ENCODE measurements at places on chromosomes 3 and 15.
A peak's percentile ranks its signal among the peaks of the same experiment; 100 is the strongest.

DNA sequence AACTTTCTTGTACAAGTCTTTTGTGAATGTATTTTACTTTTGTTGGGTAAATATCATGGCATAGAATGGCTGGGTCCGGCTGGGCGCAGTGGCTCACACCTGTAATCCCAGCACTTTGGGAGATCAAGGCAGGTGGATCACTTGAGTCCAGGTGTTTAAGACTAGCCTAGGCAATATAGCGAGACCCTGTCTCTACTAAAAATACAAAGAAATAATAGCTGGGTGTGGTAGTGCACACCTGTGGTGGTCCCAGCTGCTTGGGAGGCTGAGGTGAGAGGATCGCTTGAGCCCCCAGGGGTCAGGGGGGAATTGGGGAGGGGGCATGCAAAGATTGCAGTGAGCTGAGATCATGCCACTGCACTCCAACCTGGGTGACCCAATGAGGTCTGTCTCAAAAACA lies 52.9 kb downstream of the ANP32A start:
- H3K27me3 ChIP-seq, result peaks cover 21% of the 10 kb centered on the region
- DNase-seq, result no peak
- H3K27ac ChIP-seq, result no peak overlapping the region
- no peaks in the 10 kb centered on the region for H3K36me3 ChIP-seq
- H3K4me3 ChIP-seq, result no peak overlapping the region

GRCh38 chr3:176759815-176760506 lies 437.3 kb downstream of the TBL1XR1 start:
- H3K27me3 ChIP-seq, result no peaks in the 10 kb centered on the region
- no peak overlapping the region for H3K4me3 ChIP-seq
- H3K36me3 ChIP-seq, result no peaks in the 10 kb centered on the region
- DNase-seq, result no peak
- no peak overlapping the region for H3K27ac ChIP-seq

DNA sequence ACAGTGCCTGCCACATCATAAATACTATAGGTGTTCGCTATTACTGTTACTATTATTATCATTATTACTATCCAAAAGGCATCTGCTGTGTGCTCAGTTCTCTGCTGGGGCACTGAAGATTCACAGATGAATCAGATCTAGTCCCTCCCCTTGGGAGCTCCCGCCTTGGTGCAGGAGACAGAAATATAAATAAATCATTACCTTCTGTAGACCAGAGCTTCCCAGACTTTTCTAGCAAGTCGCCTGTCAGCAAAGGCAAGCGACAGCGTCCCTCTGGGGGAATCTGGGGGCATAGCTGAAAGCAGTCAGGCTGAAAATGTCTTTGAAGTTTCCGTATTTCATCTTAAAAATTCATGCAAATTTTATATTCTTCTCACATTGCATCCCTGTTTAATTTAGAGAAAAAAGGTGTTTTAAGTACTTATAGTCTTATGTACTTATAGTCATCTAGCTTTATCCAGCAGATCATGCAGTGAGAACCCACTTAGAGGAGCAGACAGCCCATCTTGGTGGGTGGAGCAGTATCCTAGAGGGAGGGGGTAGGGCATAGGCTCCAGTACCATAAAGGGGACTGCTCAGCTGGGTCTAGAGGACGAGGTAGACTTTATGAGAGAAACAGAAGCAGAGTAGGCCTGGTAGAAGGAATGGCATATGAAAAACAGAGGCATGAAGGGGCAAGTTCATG lies 10.4 kb upstream of the BRPF1 start:
- peaks cover 9% of the 10 kb centered on the region for H3K27me3 ChIP-seq
- no peak for DNase-seq
- H3K4me1 ChIP-seq, result no peaks in the 10 kb centered on the region

GRCh38 chr3:46409739-46410489 lies 2.9 kb downstream of the CCRL2 start:
- peak; percentile 42 for DNase-seq
- peaks cover 27% of the 10 kb centered on the region for H3K36me3 ChIP-seq
- H3K27ac ChIP-seq, result peak overlapping the region; percentile 69

DNA sequence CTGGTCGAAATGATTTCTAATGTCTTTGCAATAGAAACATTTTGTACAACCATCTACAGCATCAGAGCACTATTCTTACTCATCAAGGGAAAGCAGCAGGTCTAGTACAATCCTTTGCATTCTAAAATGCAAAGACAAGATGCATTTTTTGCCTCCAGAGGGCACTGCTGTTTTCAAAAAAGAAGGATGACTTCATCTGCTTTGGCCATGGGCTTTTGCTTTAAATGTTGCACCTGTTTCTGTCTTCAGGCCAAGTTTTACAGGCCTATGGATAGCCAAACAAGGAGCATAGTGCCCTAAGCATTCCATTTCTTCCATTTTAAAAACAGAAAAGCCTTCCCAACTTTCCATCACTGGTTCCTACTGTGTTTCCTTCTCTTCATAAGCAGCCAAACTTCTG lies 3.4 kb downstream of the PARP9 start:
- H3K4me3 ChIP-seq, result peak overlapping the region; percentile 49
- peak overlapping the region; percentile 77 for H3K27ac ChIP-seq
- peaks cover 37% of the 10 kb centered on the region for H3K4me1 ChIP-seq
- DNase-seq, result peak; percentile 80
- no peaks in the 10 kb centered on the region for H3K27me3 ChIP-seq
- H3K36me3 ChIP-seq, result peaks cover 73% of the 10 kb centered on the region

GRCh38 chr15:33135355-33135781 lies 59.1 kb downstream of the FMN1 start:
- H3K4me1 ChIP-seq, result no peaks in the 10 kb centered on the region
- H3K36me3 ChIP-seq, result no peaks in the 10 kb centered on the region
- H3K4me3 ChIP-seq, result no peak overlapping the region
- no peaks in the 10 kb centered on the region for H3K27me3 ChIP-seq

GRCh38 chr15:33618350-33618749 lies 307.6 kb downstream of the RYR3 start:
- no peaks in the 10 kb centered on the region for H3K36me3 ChIP-seq
- peaks cover 3% of the 10 kb centered on the region for H3K27me3 ChIP-seq
- no peaks in the 10 kb centered on the region for H3K4me1 ChIP-seq
- no peak overlapping the region for H3K27ac ChIP-seq
- H3K4me3 ChIP-seq, result no peak overlapping the region

GRCh38 chr3:23183731-23184130 lies 19.4 kb upstream of the UBE2E2 start:
- no peaks in the 10 kb centered on the region for H3K27me3 ChIP-seq
- no peak overlapping the region for H3K27ac ChIP-seq
- H3K4me1 ChIP-seq, result no peaks in the 10 kb centered on the region
- DNase-seq, result no peak

GRCh38 chr15:50718700-50719125 lies 32.1 kb upstream of the TRPM7 start:
- DNase-seq, result no peak
- H3K4me3 ChIP-seq, result no peak overlapping the region
- H3K36me3 ChIP-seq, result peaks cover 26% of the 10 kb centered on the region

- H3K4me1 ChIP-seq, result no peaks in the 10 kb centered on the region
These were observed 441.2 kb downstream of the ROBO1 start for GRCh38 chr3:79326642-79327041.

DNA sequence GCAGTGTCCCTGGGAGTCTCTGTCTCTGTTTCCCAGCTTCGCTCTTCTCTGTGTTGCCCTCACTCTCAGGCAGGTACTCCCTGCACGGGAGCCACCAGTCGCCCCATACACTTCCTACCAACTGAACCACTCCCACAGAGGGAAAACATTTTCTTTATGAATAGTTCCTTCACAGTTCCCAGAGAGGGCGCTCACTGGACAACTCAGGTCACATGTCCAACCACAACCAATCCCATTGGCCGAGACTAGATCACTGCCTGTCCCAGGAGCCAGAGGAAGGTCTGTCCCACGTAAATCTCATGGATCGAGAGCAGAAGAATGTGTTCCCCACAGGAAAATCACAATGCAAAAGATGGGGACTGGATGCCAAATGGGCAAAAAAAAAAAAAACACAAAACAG lies 26.1 kb downstream of the GRK7 start:
- H3K27me3 ChIP-seq, result no peaks in the 10 kb centered on the region
- no peak overlapping the region for H3K27ac ChIP-seq
- DNase-seq, result no peak
- H3K36me3 ChIP-seq, result no peaks in the 10 kb centered on the region
- no peak overlapping the region for H3K4me3 ChIP-seq
- H3K4me1 ChIP-seq, result peaks cover 8% of the 10 kb centered on the region

GRCh38 chr3:122365073-122365472 lies 18.0 kb downstream of the MIX23 start:
- peaks cover 26% of the 10 kb centered on the region for H3K36me3 ChIP-seq
- no peaks in the 10 kb centered on the region for H3K4me1 ChIP-seq
- H3K4me3 ChIP-seq, result no peak overlapping the region
- H3K27ac ChIP-seq, result no peak overlapping the region
- DNase-seq, result no peak

DNA sequence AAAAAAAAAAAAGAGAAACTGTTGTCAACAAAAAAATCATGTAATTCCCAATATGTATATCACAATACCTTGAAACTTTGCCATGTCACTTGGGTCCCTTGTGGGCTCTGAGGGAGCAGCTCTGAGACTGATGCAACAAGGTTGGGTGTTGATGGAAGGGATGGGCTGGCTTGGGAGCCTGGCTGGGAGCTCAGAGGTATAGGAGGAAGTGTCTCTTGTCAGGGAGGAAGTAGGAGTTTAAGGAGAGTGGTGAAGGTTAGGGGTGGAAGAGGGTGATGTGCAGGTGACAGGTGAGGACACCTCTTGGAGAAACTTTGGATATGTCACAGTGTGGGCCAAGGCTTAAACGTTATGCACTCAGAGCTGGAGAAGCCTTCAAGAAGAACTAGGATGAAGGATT lies 2.0 kb upstream of the TM6SF1 start:
- H3K4me3 ChIP-seq, result no peak overlapping the region
- no peak for DNase-seq
- H3K27ac ChIP-seq, result no peak overlapping the region
- H3K36me3 ChIP-seq, result peaks cover 15% of the 10 kb centered on the region
- peaks cover 29% of the 10 kb centered on the region for H3K4me1 ChIP-seq

- H3K36me3 ChIP-seq, result peaks cover 2% of the 10 kb centered on the region
- no peak overlapping the region for H3K27ac ChIP-seq
- DNase-seq, result no peak
These were observed 325.0 kb downstream of the SATB1 start for GRCh38 chr3:18100121-18100520.

DNA sequence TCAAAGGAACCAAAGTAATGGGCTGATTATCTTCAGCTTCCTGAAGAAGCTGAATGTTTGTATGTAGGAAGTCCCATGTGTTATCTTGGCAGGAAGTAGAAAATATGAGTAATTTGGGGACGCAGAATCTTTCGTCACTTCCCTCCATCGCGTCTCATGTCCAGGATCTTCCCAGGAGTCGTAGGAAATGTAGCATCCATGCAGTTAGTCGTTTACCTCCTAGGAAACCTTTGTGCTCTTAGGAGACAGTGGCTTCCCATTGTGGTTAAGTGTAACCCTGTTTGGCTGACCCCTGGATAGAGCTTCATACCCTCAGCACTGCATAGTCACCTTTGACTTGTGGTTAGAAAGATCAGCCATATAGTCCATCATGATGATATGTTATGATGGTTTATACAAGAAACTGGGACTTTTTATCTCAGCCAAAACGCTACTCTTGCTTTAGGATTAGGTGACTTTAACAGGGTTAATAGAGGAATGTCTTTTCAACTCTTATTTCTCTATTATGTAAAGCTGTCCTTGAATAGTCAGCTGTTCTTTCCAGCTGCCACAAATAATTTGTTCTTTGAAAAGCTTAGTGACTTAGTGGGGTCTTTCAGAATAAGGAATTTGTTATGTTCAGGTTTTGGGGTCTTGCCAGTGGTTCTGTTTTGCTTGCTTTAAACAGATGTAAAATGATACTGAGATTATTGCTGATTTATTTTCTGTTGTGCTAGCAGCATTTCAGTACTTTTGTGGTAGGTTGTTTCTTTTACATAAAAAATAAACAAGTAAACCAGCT lies 92.2 kb downstream of the KLHL25 start:
- H3K4me1 ChIP-seq, result peaks cover 58% of the 10 kb centered on the region
- no peak for DNase-seq
- H3K27me3 ChIP-seq, result no peaks in the 10 kb centered on the region
- peak overlapping the region; percentile 49 for H3K4me3 ChIP-seq

DNA sequence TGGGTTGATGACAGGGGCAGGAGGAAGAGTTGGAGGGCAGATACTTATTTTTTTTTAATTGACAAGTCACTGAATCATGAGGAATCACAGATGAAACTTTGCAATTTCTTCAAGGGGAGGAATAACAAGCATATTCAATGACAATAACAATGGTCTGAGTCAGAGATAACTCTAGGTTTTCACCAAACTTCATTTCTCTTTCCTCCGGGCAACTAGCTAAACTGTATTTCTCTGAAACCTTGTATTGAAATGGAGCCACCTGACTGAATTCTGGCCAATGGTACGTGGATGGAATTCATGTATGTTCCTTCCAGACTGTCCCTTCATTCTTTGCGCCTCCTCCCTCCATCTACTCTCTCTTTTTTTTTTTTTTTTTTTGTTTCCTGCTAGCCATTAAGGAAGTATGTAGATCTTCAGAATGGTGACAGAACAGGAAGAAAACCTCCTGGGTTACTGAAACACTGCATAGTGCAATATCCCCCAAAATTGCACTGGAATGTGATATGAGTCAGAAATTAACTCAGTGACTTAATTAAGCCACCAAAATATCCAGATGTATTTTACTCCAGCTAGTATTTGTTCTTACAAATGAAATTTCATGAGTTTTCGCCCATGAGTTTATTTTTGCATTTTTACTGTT lies 495.4 kb downstream of the OTOL1 start:
- H3K36me3 ChIP-seq, result no peaks in the 10 kb centered on the region
- no peak for DNase-seq
- H3K4me3 ChIP-seq, result no peak overlapping the region
- H3K27me3 ChIP-seq, result no peaks in the 10 kb centered on the region
- H3K4me1 ChIP-seq, result no peaks in the 10 kb centered on the region

- no peak overlapping the region for H3K27ac ChIP-seq
- no peaks in the 10 kb centered on the region for H3K36me3 ChIP-seq
- no peak overlapping the region for H3K4me3 ChIP-seq
These were observed 216.3 kb downstream of the IGSF11 start for GRCh38 chr3:118818386-118818785.

Data from activated CD8-positive, alpha-beta T cell treated with anti-CD3 and anti-CD28 coated beads, Interleukin-2, amount 10 ng/mL, durations not matched to agents 7 days and 5 days (primary cell).